Central memory CD4-positive, alpha-beta T cell (primary cell): ENCODE measurements at places on chromosomes 2 and 18.

- no peak for DNase-seq
Observed at GRCh38 chr2:72988041-72988440, 70.7 kb downstream of the EMX1 start.

- no peak for DNase-seq
Observed at GRCh38 chr2:191222507-191222906, 22.7 kb upstream of the MYO1B start.

DNA sequence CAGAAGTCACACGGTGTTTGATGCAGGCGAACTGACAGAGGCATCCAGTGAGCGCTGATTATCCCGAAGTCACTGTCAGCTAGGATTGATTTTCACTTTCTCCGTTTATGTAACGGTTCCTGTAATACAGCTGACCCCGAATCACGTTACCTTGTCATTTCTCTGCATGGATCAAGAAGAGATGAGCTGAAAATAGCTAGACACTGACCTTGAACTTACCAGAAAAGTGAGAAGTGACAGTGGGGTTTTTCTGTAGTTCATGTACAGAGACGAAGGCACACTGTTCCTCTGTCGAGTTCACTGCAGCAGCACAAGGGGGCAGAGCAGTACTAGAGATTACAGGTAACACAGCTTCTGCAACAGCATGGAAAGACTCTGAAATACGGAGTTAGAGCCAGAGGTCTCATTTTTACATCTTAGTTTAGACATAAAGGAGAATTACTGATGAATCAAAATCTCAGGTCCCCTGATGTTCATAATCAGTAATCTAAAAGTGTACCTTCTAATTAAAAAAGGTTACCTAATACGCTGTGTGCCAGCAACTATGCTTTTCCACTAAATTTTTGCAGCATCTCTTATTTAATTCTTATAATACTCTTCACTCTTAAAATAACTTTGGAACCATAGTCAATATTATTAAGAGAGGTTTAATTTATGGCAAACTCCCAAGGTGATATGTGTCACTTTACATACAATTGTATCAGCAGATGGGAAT, 33.1 kb downstream of the ARHGAP15 start:
- DNase-seq: peak; percentile 63

DNA sequence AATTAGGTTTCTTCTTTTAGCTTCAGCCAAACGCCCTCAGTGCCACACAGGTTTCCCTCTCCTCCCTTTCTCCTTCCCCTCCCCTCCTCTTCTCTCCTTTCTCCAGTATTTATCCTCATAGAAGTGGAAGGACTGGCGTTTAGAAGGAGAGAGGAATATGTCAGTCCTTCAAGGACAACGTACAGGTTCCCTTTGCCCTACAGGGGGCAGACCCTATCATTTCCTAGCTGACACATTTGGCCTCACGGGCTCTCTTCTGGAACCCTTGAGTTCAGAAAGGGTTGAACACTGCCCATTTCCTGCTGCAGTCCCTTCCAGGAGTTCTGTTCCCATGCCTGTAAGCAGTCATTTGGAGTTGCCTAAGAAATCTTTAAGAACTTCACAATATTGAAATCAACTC, 46.1 kb downstream of the CDCA7 start:
- DNase-seq: no peak

- no peak for DNase-seq
Observed at GRCh38 chr18:67794521-67794920, 278.0 kb upstream of the DSEL start.

GRCh38 chr2:132446444-132446843, 29.8 kb downstream of the GPR39 start:
- no peak for DNase-seq

DNA sequence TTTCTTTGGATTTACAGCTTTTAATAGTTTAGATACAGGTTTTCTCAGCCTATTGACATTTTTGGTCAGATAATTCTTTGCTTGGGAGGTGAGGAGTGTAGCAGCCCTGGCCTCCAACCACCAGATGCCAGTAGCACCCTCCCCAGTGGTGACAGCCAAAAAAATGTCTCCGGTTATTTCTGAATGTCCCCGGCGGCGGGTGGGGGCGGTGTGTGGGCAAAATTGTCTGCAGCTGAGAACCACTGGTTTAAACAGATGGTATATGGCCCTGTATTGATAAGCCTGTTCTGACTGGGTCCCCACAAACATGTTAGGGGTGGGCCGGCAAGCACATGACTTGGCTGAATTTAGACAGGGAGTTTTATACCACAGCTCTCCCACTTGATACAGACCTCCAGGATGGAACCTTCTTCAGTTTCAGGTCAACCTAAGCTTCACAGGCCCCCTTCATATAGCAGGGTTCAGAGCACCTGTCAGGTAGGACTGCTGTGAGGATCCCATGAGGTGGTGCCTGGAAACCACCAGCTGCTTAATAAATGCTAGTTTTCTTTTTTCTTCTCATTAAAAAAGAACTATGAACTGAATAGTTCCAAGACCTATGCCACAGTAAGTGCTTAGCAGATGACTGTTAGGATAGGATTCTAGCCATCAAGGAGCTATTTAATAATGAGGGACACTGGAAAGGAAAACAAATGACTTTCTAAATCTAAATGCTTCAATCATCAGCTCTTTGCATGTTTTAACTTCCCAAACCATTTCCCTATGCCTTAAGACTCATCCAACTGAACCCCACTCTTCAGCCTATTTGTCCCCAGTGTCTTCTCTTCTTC, 18.1 kb downstream of the LPIN2 start:
- DNase-seq: peak; percentile 78

GRCh38 chr18:12857215-12857905, 26.7 kb downstream of the PTPN2 start:
- DNase-seq: no peak
